ENCODE measurements at places on chromosomes 7 and 10. TPM values are rescaled to one million over a fixed set of nuclear protein-coding genes. Genes with fewer than 3 reads are reported as not detected.

LRIT1 gene
- total RNA-seq = not detected

NKX1-2 gene
- total RNA-seq = not detected

CLDN4 gene
- 2.9 TPM for total RNA-seq

FAM107B gene
- 46.4 TPM for total RNA-seq

FLNC gene
- total RNA-seq = 116 TPM

TBX20 gene
- total RNA-seq = 0.36 TPM

CREB5 gene
- total RNA-seq = 11.1 TPM

PDE6C gene
- total RNA-seq = not detected

NODAL gene
- total RNA-seq = not detected

SPDYE6 gene
- total RNA-seq = not detected

All from IMR-90 (cell line).